Nephron progenitor cell (in vitro differentiated cells): ENCODE measurements at places on chromosomes 2 and 18.

GRCh38 chr2:38284971-38285370, 92.1 kb downstream of the ATL2 start:
- no peak overlapping the region for H3K27ac ChIP-seq
- no peak overlapping the region for H3K4me3 ChIP-seq
- no peak for DNase-seq
- H3K4me1 ChIP-seq = peaks cover 12% of the 10 kb centered on the region
- H3K36me3 ChIP-seq = no peaks in the 10 kb centered on the region

- H3K4me1 ChIP-seq = peaks cover 4% of the 10 kb centered on the region
- H3K36me3 ChIP-seq = no peaks in the 10 kb centered on the region
- DNase-seq = no peak
- no peak overlapping the region for H3K4me3 ChIP-seq
Observed at GRCh38 chr2:44102790-44103562, 65.7 kb upstream of the PPM1B start.

DNA sequence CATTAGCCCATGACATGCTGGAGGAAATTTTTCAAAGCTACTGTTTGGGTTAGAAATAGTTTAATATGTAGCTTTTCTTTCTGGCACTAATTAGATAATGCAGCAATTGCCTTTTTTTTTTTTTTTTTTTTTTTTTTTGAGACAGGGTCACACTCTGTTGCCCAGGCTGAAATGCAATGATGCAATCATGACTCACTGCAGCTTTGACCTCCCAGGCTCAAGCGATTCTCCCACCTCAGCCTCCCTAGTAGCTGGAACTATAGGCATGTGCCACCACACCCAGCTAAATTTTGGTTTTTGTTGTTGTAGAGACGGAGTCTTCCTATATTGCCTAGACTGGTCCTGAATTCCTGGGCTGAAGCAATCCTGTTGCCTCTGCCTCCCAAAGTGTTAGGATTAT, 136.2 kb downstream of the SP100 start:
- H3K4me3 ChIP-seq = no peak overlapping the region
- H3K27ac ChIP-seq = no peak overlapping the region
- H3K36me3 ChIP-seq = no peaks in the 10 kb centered on the region

DNA sequence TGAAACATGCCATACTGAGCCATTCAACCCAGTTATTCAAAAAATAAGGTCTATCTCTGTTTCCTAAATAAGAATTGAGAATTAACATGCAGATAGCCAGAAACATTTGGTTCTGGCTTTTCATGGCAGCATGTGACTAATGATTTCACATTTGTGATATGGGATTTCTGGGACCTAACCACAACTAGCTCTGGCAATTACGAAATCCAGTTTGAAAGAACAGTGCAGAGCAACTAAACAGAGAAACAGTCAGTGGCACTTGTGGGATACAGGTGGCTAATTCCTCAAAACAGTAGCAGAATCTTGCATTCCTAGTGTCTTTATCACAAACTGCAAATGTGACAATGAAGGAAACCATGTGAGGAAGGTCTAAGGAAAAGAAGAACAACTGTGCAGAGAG, 637.8 kb upstream of the CHAC2 start:
- no peak overlapping the region for H3K4me3 ChIP-seq
- DNase-seq = no peak
- no peaks in the 10 kb centered on the region for H3K27me3 ChIP-seq
- peak overlapping the region; percentile 17 for H3K27ac ChIP-seq

GRCh38 chr2:105517814-105518705, 119.2 kb upstream of the FHL2 start:
- H3K36me3 ChIP-seq = no peaks in the 10 kb centered on the region
- peaks cover 12% of the 10 kb centered on the region for H3K27me3 ChIP-seq
- H3K4me3 ChIP-seq = no peak overlapping the region
- H3K27ac ChIP-seq = no peak overlapping the region

GRCh38 chr2:229170171-229170570, 100.9 kb downstream of the PID1 start:
- no peaks in the 10 kb centered on the region for H3K36me3 ChIP-seq
- H3K27ac ChIP-seq = no peak overlapping the region
- H3K4me1 ChIP-seq = no peaks in the 10 kb centered on the region

GRCh38 chr18:14925281-14925709, 177.3 kb downstream of the ANKRD30B start:
- DNase-seq = no peak
- peaks cover 2% of the 10 kb centered on the region for H3K27me3 ChIP-seq
- H3K36me3 ChIP-seq = peaks cover 10% of the 10 kb centered on the region
- no peaks in the 10 kb centered on the region for H3K4me1 ChIP-seq
- H3K27ac ChIP-seq = no peak overlapping the region
- no peak overlapping the region for H3K4me3 ChIP-seq

- H3K27me3 ChIP-seq = peaks cover 9% of the 10 kb centered on the region
- no peak for DNase-seq
- no peaks in the 10 kb centered on the region for H3K36me3 ChIP-seq
- peaks cover 34% of the 10 kb centered on the region for H3K4me1 ChIP-seq
Observed at GRCh38 chr2:460861-461260, 173.0 kb upstream of the ALKAL2 start.

GRCh38 chr2:131105950-131106801, 1.0 kb downstream of the PLEKHB2 start:
- peaks cover 40% of the 10 kb centered on the region for H3K4me1 ChIP-seq
- H3K36me3 ChIP-seq = peaks cover 25% of the 10 kb centered on the region
- peak overlapping the region; percentile 94 for H3K4me3 ChIP-seq
- H3K27me3 ChIP-seq = no peaks in the 10 kb centered on the region

DNA sequence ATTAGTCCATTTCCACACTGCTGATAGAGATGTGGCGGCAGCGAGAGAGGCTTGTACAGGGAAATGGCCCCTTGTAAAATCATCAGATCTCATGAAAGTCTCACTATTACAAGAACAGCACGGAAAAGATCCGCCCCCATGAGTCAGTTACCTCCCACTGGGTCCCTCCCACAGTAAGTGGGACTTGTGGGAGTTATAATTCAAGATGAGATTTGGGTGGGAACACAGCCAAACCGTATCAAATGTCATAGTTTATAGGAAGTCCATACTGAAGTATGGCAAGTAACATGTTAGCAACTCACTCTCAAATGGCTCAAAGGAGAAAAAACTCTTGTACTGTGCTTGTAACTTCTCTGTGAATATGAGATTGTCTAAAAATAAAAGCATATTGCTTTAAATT, 56.1 kb downstream of the FARP2 start:
- H3K36me3 ChIP-seq = peaks cover 21% of the 10 kb centered on the region
- peak overlapping the region; percentile 34 for H3K27ac ChIP-seq
- DNase-seq = no peak
- H3K4me1 ChIP-seq = peaks cover 6% of the 10 kb centered on the region
- H3K4me3 ChIP-seq = no peak overlapping the region

DNA sequence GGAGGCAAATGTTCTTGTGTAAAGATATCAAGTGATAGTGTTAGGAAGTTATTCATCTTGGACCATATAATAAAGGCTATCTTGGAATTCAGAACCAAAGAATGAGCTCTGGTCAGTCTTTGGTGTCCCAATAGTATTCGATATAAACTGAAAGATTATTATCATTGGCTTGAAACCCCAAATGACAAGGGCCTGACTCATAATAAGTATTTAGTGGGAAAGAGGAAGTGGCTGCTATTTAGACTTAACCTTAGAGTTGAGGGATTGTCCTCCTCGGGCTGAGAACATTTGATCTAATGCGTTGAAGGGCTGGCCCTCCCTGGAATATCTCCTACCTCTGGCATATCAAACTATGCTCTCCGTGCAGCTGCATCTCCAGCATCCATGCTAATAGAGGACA, 67.5 kb downstream of the CDH20 start:
- H3K36me3 ChIP-seq = no peaks in the 10 kb centered on the region
- H3K27ac ChIP-seq = no peak overlapping the region
- H3K4me1 ChIP-seq = no peaks in the 10 kb centered on the region

GRCh38 chr2:127650785-127651380, 4.9 kb downstream of the GPR17 start:
- H3K36me3 ChIP-seq = no peaks in the 10 kb centered on the region

- H3K4me3 ChIP-seq = no peak overlapping the region
- H3K4me1 ChIP-seq = peaks cover 10% of the 10 kb centered on the region
- H3K27me3 ChIP-seq = no peaks in the 10 kb centered on the region
- no peak for DNase-seq
- H3K36me3 ChIP-seq = no peaks in the 10 kb centered on the region
Observed at GRCh38 chr2:165376571-165376975, 92.9 kb upstream of the CSRNP3 start.

GRCh38 chr2:64861452-64862397, 127.5 kb upstream of the SLC1A4 start:
- H3K27me3 ChIP-seq = peaks cover 5% of the 10 kb centered on the region
- no peaks in the 10 kb centered on the region for H3K36me3 ChIP-seq
- no peak for DNase-seq
- no peak overlapping the region for H3K27ac ChIP-seq
- peaks cover 34% of the 10 kb centered on the region for H3K4me1 ChIP-seq
- H3K4me3 ChIP-seq = no peak overlapping the region

- no peak overlapping the region for H3K4me3 ChIP-seq
- no peaks in the 10 kb centered on the region for H3K27me3 ChIP-seq
- H3K4me1 ChIP-seq = no peaks in the 10 kb centered on the region
- H3K27ac ChIP-seq = peak overlapping the region; percentile 68
Observed at GRCh38 chr2:202965810-202966460, 48.7 kb upstream of the NBEAL1 start.

DNA sequence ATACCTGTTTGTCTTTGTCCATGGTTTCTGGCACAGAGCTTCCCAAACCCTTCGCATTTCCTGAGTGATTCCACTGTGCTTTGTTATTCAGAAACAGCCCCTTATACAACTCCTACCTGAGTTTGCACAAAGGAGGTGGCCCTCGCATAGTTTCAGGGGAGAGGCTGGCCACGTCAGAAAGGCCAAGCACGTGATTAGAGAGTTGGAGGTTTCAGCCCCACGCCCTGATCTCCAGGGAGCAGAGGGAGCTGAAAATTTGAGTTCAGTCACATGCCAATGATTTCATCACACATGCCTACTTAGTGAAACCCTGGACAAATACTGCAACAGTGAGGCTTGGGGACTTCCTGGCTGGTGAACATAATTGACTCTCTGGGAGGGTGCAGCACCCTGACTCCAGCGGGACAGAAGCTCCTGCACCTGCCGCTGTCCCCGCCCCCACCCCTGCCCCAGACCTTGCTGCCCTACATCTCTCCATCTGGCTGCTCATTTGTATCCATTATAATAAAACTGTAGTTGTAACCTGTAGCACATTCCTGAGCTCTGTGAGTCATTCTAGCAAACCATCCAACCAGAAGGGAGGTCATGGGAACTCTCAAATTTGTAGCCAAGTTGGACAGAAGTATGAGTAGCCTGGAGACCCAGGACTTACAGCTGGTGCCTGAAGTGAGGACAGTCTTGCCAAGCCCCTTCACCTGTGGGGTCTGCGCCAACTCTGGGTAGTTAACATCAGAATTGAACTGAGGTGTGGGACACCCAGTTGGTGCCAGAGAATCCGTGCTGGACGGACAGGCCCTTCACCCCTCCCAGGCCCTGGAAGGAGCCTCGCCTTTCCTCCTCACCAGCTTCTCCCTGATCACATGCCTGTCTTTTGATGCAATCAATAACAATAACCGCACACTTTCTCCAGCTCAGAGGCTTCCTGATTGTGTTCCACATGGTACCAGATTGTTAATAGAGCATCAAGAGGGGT, 224.3 kb downstream of the ANAPC1 start:
- no peaks in the 10 kb centered on the region for H3K36me3 ChIP-seq
- DNase-seq = no peak
- H3K4me3 ChIP-seq = no peak overlapping the region
- peaks cover 36% of the 10 kb centered on the region for H3K4me1 ChIP-seq

- DNase-seq = no peak
- peak overlapping the region; percentile 64 for H3K27ac ChIP-seq
- no peak overlapping the region for H3K4me3 ChIP-seq
- H3K27me3 ChIP-seq = no peaks in the 10 kb centered on the region
Observed at GRCh38 chr2:62293151-62293489, 97.2 kb downstream of the B3GNT2 start.

DNA sequence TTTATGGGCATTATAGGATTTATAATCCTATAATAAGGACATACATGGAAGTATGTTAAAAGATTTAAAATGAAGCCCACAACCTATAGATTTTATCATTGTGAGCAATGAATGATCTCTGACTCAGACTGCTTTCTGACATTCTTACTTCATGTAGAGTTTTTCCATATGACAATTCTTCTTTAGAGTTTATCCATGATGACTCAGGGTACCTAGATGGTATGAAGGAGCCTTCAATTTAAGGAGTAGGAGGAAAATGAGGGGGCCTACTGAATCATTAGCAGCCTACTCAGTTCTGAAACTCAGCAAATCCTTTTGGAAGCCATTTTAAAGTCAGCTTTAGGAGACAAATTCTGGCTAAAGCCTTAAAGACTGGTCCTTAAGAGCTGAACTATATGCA, 10.4 kb downstream of the PELI1 start:
- no peak for DNase-seq
- H3K36me3 ChIP-seq = peaks cover 21% of the 10 kb centered on the region
- H3K27me3 ChIP-seq = no peaks in the 10 kb centered on the region
- peaks cover 23% of the 10 kb centered on the region for H3K4me1 ChIP-seq
- no peak overlapping the region for H3K4me3 ChIP-seq
- no peak overlapping the region for H3K27ac ChIP-seq

DNA sequence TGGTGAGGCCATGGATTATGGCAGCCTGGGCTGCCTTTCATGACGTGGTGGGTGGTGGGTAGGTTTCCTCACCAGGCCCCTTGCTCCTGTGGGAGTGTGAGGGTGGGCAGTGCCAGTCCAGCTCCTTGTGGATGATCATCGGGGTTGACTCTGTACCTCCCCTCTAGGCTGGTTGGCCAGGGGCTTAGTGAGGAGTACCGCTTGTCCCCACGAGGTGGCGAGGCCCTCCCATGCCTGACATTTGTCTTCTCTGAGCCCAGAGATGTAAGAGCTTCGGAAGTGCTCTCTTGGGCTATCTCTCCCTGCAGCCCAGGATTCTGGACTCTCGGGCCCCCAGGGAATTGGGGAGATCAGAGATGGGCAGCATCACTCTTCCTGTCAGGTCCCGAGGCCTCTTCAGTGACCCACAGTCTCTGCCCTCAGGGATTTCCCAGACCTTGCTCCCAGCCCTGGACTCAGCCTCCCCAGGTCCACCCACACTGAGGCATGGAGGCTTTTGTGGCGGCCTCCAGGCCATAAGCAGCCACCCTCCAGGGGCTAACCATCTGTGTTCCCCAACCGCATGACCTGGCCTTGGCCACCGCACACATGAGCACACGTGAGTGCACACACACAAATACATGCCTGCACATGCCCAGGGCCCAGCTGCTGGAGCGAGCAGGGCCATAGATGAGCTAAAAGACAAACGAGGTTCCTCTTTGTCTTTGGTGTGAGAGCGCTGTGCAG, 6.5 kb downstream of the SPR start:
- no peak overlapping the region for H3K27ac ChIP-seq
- no peak overlapping the region for H3K4me3 ChIP-seq
- H3K36me3 ChIP-seq = no peaks in the 10 kb centered on the region
- H3K27me3 ChIP-seq = peaks cover 77% of the 10 kb centered on the region
- peaks cover 26% of the 10 kb centered on the region for H3K4me1 ChIP-seq
